ENCODE measurements at places on chromosomes 2 and 18.

DNA sequence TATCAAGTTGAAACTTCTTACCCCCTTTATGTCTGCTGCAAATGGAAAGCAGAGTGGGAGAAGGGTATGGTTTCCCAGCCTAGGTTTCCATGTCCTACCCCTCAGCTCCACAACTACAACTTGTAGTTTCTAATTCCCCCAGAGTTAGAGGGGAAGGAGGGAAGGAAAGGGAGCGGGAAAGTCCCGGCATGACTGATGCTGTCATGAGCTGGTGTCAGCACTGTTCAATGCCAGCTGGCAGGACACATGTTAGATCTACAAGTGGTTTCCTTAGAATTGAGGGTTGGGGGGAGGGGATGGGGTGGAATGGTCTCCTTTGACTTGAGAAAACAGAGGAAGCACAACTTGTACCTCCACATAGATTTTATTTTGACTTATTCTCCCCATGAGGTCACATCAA lies 194.0 kb downstream of the MBD2 start:
- DNase-seq = no peak

DNA sequence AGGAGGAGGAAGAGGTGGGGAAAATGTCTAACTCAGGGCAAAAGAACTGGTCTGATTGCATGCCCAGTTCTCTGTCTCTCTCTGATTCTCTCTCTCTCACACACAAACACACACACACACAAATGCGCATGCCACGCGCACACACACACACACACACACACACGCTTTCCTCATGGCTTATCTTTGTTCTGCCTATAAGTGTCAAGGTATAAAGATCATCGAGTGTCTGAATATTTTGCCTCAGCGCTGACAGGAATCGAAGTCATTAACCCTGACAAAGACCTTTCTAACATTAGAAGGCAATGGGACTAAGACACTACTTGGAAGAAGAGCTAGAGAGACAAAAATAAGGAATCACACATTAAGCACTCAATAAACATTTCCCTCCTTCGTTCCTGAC lies 497.1 kb upstream of the KLHL29 start:
- DNase-seq = no peak

- no peak for DNase-seq
Measured at GRCh38 chr2:169683054-169683424, 11.2 kb downstream of the CFAP210 start.

DNA sequence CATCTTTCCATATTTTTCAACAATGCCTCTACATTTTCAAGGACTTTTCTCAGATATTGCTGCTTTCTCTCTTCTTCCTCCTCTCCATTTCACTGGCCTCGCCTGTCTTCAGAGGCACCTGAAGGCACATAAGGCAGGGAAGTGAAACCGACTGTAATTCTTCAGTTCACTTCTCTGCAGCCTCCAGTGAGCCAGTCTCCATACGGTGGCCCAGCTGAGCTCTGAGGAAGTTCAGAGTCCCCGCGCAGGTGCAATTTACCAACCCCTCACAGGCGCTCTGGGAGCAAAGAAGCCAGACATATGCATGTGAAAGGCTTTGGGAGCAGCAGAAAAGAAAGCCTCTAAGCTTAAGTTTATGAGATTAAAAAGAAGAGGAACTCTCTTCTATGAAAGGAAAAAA lies 12.4 kb downstream of the KLHL14 start:
- no peak for DNase-seq

DNA sequence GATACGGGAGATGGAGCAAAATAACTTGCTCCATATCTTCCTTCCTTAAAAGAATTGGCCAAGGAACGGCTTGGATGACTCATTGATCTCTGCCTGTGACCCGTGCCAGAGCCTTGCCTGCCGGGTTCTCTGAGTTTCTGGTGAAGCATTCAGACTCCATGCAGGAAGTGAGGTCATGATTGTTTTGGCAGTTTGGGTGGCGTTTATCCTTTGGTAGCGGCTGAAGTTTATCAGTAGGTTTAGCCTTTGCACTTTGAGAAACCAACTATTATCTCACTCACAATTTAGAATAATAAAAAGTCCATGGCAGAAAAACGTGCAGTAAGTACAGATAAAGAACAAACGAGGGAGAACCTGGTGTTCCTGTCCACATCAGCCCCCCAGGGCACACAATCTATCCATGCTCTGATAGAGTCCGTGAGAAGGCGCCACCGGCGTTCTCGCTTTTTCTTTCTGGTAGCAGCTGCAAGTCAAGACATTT lies 15.0 kb upstream of the CTAGE1 start:
- no peak for DNase-seq

DNA sequence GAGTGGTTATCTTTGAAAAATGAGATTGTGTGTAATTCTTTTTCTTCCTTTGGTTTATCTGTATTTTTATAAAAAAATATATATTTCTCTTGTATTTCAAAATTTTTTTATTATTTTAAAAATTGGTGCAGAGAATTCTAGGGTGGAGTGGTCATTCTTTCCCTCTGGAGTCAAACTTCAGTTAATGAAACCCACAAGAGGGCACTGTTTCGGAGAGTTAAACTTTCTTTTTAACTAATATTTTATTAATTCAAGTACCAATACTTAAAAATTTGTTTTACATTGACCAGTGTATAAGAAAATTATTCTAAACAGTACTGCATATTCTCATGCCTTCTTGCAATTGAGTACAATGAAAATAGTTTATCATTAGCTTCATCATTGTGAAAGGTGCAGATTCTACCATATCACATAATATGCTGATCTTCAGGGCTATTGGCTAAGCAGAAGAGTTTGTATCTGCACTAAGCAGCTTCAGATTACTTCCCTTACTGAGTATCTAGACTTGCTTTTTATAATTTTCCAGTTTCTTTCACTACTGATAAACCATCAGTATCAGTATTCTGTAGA lies 50.1 kb downstream of the HS1BP3 start:
- no peak for DNase-seq

DNA sequence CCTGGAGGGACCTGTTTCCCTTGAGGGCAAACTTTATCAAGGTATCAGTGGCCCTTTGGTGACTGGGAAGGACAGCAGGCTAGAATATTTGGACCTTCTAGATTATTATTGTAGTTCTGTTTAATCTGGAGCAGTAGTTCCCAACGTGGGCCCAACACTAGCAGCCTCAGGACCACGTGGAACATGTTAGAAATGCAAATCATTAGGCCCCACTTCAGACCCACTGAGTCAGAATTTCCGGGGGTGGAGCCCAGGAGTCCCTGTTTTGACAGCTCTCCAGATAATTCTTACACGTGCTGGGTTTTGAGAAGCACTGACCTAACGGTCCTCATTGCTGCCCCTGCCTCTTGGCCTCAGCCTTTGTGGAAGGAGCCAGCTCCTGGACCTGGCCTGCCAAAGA lies 25.5 kb upstream of the DYNC2LI1 start:
- no peak for DNase-seq

- no peak for DNase-seq
Measured at GRCh38 chr2:205758500-205758899, 76.2 kb downstream of the NRP2 start.

- DNase-seq = no peak
Measured at GRCh38 chr2:14866736-14867352, 234.3 kb downstream of the LRATD1 start.

DNA sequence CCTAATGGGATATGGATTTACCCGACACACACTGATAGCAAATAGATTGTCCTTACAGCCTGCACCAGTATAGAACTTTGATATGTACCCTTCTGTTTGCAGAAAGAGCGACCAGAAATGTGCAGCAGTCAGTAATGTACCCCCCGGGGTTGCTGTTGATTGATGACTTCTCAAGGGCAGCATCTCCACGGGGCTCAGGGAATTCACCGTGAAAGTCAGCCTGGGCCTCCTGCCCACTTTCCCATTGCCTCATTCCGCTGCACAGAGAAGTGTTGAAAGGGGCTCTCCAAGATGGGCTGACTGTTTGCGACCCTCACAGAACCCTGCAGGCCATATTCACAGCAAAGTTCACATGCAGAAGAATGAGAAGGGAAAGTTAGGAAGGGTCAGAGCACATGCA lies 241.3 kb downstream of the PRKCE start:
- no peak for DNase-seq

GRCh38 chr18:52409727-52410126 lies 69.7 kb downstream of the DCC start:
- no peak for DNase-seq

- DNase-seq = no peak
Measured at GRCh38 chr2:168494190-168494711, 38.2 kb downstream of the CERS6 start.

GRCh38 chr2:189350540-189351209 lies 90.6 kb upstream of the WDR75 start:
- no peak for DNase-seq

DNA sequence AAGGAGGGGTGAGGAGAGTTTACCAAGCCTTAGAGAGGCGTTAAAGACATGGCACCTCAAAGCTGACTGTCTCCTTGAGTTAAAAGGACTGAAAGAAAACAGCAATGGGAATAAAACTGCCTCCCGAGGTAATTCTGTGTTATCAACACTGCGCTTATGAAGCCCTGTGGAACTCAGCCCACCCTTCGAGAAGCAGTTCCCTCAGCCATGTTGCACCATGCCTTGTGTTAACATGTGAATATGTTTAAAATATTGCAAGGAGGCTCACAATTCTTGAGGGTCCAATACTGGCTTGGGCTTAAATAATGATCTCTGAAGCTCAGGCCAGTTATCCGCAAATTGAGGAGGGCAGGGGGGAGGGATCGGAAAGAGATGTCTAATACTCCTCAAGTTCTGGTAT lies 14.7 kb downstream of the KLF7 start:
- DNase-seq = no peak

- DNase-seq = no peak
Measured at GRCh38 chr2:15806801-15807417, 133.4 kb upstream of the MYCN start.

- DNase-seq = no peak
Measured at GRCh38 chr2:207993151-207993763, 32.1 kb downstream of the PLEKHM3 start.

DNA sequence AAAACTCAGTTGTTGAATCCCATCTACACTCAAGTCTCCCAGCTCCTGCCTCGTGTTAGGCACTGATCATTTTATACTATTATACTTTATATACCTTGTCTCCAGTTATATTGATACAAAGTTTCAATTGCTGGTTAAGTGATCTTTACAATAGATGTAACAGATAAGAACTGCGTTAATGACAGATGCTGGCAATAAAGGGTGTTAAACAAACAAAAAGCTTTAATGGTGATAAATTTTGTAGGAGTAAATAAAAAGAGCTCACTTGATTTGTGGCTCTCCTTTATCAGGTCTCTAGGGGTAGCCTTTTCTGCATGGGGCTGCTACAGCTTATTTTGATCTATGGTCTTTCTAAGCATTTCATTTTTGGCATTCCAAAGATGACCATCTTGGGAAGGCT lies 106.9 kb upstream of the GAREM1 start:
- DNase-seq = no peak

DNA sequence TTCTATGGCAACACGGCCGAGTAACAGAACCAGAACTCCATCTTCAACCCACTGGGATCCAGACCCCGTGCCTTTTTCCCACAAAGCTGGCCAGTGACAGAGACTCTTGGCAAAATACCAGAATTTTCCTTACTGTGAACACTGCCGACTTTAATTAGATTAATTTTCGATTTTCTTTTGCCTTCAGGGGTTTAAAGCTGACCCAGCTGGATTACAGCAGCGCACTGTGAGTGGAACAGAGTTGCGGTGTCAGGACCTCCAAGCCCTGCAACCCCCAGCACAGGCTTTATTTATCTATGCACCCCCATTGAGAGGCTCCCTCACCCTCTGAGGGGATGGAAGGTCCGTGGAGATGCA lies 36.4 kb downstream of the CTIF start:
- DNase-seq = no peak

DNA sequence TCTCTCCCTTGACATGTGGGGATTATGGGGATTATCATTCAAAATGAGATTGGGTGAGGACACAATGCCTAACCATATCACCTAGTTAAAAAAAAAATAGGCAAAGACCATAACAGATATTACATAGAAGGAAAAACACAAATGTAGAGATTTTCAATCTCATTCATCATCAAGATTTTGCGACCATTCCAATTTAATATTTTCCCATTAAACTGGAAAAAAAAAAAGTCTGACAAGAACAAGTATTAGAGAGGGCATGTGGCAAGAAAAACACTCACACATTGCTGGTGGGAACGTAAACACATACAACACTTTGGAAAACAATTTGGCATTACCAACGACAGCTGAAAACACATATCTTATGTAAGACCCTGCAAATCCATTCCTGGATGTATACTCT lies 71.0 kb upstream of the MYCN start:
- no peak for DNase-seq

- no peak for DNase-seq
Measured at GRCh38 chr2:65701191-65701590, 268.8 kb upstream of the SPRED2 start.

DNA sequence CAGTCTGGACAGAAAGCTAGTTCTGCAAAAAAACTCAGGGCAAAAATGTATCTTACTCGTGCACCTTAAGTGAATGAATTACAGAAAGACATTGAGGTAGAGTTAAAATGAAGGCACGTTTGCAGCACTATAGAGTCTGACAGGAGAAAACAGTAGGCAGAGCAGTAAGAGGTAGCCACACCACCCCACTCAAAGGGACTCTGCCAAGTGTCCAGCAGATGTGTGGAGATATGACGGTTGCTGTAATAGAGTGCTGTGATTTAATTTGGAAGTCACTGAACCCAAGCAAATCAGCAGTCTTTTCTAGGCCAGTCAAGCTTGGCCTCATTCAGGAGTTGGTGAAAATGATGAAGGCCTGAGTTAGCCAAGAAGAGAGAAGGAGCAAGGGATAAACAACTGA lies 464.4 kb downstream of the PTPRM start:
- no peak for DNase-seq

GRCh38 chr18:68703326-68703725 lies 11.6 kb downstream of the TMX3 start:
- no peak for DNase-seq

DNA sequence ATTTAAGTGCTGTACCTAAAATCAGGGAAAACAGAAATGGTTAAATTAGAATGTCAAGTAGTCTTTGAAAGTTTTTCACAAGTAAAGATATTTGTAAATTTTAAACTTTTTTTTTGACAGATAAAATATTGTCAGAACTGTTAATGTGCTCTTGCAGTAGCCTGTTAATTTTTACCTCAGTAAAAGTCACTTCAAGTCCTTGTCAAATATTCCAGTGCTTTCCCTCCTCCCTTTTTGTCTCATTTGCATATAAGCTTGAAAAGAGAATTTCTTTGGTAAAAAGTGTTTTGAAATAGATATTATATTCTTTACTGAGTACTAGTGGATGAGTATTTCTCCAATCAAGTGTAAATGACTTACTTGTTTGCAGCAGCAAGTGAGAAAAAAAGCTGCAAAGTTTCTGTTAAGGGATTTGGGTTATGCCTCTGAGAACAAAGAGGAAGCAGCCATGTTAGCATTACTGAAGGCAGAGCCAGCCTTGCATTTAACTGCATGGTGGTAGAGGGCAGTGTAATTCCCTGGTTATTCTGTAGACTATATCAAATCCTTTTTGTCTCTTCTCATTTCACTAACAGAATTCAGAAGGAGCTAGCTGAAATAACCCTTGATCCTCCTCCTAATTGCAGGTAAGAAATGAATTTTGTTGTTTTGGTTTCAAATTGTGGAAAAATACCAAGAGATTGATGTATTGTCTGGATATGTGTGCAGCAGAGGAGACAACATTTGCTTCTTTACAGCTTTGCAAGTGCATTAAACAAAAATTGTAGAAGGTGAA lies 3.2 kb downstream of the UBE2E3 start:
- peak; percentile 37 for DNase-seq

Data from bone marrow (tissue), 2 donors.